ENCODE measurements at places on chromosomes 12 and 14.

- DNase-seq = no peak
These were observed 14.6 kb downstream of the PSMD9 start for GRCh38 chr12:121903202-121903601.

GRCh38 chr12:101597164-101597563 is 2.4 kb downstream of the MYBPC1 start:
- no peak for DNase-seq

DNA sequence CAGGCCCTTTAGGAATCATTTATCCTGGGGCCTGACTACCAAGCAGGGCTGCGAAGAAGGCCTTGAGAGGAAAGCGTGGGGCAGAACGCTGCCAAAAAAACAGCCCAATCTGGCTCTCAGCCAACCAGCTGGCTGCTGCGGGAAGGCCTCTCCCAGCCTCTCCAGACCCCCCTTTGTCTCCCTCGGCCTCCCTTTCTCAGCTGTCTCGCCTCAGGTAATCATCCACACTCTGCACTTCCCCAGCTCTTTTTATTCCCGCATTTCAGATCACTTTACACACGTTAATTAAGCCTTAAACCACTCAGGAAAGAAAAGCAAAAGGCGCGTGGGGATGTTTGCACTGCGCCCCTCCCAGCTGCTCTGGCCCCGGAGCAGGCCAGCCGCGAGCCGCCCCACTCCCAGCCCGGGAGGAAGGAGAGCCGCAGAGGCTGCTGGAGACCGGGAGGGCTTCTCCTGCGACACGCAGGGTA is 208.2 kb upstream of the FOXN3 start:
- DNase-seq = peak; percentile 87

DNA sequence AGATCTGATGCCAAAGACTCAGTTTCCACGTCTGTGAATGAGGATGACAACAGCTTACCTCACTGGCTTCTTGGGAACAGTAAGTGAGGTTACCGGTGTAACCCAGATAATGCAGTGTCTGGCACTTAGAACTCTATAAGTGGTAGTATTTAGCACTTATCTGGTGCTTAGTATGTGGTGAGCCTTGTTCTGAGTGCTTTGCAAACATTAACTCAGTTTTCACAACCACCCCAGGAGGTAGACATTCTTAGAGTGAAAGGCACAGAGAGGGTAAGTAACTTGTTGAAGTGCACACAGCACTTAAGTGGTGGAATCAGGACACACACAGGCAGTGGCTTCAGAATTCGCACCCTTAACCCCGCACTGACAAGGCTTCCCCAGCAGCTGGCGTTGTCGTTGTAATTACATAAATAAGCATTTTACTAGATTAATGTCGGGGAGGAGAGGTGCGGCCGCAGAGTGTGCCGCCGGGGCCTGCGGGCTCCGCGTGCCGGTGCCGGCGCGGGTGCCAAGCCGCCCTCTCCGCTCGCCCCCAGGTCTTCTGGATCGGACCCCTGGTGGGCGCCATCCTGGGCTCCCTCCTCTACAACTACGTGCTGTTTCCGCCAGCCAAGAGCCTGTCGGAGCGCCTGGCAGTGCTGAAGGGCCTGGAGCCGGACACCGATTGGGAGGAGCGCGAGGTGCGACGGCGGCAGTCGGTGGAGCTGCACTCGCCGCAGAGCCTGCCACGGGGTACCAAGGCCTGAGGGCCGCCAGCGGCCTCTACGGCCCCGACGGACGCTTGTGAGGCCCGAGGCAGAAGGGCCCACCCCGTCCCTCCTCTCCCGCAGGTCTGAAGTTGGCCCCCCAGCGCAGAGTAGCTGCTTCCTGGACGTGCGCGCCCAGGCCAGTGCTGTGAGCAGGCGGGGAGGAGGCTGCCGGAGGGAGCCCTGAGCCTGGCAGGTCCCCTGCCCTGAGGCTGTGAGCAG is 4.6 kb downstream of the AQP2 start:
- no peak for DNase-seq

GRCh38 chr12:2751686-2752085 is 43.1 kb upstream of the FKBP4 start:
- DNase-seq = no peak

DNA sequence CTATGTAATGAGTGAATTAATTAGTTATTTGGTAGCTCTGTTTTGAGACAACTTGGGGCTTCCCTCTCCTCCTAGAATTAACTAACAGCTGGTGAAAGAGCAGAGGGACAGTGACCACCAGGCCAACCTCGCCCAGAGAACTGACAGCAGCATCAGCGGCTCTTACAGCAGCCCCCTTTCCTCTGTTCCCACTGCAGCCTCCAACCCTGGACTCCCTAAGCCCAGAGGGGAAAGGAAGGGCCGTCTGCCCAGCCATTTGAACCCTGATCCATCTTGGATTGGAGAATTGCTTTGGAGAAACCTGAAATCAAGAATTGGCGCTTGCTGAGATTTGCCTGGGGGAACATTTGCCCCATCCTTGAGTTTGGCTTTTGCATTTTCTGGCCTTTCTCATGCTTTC is 45.5 kb downstream of the B4GALNT3 start:
- no peak for DNase-seq

GRCh38 chr14:78227248-78228077 is 57.3 kb downstream of the NRXN3 start:
- peak; percentile 32 for DNase-seq

- no peak for DNase-seq
These were observed 881 bp upstream of the SOS2 start for GRCh38 chr14:50232276-50232642.

- DNase-seq = no peak
These were observed 76.4 kb downstream of the C12orf50 start for GRCh38 chr12:87952850-87953249.

DNA sequence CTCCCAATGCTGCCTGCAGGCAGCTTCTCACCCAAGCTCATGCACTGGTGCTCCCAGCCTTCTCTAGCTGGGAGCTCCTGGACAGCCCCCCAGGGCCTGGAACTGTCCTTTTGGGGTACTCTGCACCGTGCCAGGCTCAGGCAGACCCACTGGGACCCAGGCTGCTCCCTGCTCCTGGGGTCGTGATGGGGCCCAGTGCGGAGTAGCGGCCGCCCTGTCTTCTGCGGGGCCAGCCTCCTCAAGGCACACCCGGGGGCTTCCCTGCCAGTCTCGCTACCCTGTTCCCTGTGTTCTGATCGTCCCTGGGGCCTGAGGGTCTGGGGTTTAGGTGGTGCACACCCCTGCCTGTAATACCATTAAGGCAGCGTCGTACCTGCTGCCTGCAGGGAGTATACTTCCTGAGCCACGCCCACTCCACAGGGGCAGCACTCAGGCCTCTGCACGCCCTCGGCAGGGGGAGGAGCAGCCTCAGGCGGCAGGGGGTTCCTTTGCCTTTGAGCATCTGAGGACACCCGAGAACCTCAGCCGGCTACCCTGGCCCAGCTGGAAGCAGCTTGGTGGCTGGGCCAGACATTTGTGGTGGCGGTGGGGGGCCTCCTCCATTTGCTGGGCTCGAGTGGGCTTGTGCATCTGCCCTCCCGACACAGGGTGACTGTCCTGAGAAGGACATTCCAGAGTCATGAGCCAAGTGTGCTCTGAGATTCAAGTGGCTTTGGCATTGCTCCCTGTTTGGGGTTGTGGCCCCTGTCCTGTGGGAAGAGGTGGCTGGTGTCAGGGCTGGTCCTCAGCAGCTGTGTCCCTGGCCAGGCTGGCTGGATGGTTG is 9.2 kb upstream of the CRIP2 start:
- peak; percentile 74 for DNase-seq

GRCh38 chr12:46126050-46126727 is 135.8 kb upstream of the SCAF11 start:
- no peak for DNase-seq

DNA sequence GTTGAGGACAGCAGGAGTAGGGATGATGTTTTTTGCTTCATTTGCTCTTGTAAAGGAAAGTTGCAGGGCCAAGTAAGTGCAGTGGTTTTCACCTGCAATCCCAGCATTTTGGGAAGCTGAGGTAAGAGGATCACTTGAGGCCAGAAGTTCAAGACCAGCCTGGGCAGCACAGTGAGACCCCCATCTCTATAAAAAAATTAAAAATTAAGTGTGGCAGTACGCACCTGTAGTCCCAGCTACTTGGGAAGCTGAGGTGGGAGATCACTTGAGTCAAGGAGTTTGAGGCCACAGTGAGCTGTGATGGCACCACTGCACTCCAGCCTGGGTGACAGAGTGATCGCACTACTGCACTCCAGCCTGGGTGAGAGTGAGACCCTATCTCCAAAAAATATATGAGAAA is 10.8 kb downstream of the DPF3 start:
- DNase-seq = no peak

GRCh38 chr12:123971770-123972456 is 718 bp downstream of the CCDC92 start:
- DNase-seq = peak; percentile 62

GRCh38 chr12:10097521-10097920 is 1.3 kb downstream of the CLEC1A start:
- DNase-seq = no peak

DNA sequence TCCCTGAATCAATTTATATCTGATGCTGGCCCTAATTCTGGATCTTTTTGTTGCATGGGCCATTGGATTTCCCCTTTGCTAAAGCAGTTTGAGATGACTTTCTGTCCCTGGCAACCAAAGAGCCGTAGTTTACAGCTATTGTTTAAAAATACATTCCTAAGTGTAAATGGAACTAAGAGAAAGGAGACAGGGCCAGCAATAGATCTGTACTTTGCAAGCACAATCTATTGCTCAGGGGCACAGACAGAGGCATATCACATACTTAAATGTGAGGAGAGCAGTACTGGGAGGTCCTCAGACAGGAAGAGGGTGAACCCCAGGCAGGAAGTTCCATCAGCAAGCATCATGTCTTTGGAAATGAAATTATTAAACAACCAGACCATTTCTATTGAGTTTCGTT is 126.6 kb downstream of the ZFP36L1 start:
- no peak for DNase-seq

DNA sequence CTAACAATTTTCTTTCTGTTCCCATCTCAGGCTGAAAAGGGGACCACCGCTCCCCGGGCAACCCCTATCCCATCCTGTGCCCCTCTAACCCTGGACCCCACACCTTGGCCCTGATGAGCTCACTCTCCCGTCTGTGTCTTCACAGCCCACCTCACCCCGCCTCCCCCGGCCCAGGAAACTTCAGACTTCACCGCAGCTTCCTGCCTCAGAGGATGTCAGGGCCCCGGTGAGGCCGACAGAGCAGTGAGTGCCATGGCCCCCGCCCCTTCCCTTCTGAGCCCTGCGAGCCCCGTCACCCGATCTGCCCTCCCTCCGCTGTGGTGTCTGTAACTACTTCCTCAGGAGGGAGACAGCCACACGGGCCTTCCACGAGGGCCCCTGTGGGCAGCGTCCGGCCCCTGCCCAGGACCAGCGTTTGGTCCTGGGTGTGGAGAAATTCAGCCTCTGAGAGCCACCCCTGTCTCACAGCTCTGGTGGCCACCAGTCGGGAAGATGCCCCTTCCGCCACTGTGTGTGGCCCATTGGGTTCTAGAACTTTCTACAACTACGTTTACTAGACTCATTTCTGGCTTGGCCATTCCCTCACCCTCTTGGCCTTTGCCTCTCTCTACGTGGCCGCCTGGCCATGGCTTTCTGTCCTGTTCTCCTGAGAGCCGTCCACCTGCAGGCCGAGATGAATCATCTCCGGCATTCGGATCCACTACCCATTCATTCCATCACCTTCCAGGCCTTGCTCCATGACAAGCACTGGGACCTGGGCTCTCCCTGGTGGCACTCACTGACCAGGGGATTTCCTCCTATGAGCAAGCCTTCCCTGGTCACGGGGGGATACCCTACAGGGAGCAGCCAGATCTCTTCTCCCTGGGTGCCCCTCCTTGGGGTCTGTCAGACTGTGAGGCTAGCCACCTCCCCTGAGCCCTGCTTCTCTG is 3.4 kb downstream of the RHOF start:
- DNase-seq = no peak

GRCh38 chr12:71935594-71935993 is 3.1 kb upstream of the TPH2 start:
- no peak for DNase-seq

DNA sequence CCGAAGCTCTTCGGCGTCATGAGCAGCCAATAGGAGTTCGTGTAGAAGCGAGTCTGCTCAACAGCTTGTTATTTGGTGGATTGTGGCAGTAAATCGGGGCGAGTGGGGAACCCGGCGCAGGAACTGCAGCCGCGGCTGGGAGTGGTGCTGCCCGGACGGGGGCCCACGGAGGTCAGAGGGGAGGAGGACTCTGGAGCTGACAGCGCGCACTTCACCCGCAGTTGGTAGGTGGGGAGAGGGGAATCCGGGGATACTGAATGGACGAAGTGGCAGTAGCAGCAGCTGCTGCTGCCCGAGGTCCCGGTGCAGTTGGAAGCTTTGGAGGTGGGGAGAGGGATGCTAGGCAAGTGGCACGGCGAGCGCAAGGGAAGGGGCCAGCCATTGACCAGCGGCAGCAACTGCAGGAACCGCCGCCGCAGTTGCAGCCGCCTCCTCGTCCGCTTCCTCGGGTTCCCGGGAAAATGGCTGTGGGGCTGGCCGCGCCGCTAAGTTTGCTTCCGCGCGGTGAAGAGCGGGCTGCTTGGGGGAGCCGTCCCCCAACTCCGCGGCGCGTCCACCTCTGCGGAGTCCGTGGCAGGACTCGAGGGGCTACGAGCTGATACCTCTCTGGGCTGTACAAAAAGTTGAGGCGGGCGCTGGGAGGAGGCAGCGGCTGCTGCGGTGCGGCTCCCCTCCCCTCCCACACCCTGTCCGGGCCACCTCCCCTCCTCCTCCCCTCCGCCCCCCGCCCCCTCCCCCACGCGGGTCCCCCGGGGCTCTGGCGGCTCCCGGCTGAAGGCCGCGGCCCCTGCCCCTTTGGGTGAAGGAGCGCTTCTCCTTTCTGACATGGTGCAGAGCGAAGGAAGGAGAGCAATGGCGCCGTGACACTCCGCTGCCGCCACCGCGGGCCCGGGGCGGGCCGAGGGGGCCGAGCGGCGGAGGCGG is at the start of gene ARID4A:
Gene ARID4A (plus strand): TSS at position 79 of the 924 bp plus-strand sequence. CDS start 1,300 bp downstream, outside the sequence.
- peak; percentile 44 for DNase-seq

DNA sequence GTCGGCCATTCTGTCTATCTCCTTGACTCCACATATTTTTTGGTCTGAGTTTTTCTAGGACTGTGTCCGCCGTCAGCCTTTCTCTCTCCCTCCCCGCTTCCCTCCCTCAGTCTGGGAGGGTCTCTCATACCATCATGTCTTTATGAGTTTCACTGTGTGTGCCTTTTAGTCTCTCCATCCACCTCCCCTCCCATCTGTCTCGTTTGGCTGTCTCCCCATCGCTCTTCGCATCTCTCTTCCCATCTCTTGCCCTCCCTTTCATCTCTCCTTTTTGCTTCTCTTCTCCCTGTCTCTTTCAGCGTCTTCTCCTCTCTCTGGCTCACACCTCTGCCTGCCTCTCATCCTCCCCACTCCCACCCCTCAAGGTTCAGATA is 6.9 kb upstream of the CISTR start:
- no peak for DNase-seq

DNA sequence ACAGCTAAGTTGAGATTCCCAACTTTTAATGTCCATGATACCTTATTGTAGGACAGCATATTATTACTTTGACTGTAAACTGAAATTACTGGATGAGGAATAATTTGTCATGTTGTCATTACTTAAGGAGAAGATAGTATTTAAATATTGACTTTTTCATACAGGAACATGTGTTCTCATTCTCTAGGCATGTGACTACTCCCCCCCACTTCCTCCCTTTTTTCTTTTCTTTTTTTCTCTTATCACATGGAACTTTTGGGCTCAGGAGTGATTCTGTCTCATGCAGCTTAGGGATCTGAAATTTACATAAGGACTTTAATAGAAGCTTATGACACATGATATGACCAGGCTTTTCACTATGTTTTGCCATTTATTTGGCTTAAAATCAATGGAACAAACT is 127.7 kb upstream of the SLCO1C1 start:
- no peak for DNase-seq

GRCh38 chr12:14913381-14913781 is 25.0 kb downstream of the ERP27 start:
- DNase-seq = no peak

Data from NCI-H345 (cell line).